ENCODE measurements at places on chromosomes 7 and 10. TPM values are rescaled to one million over a fixed set of nuclear protein-coding genes. Genes with fewer than 3 reads are reported as not detected.

SORBS1 gene
- total RNA-seq: 3.7 TPM

CCDC3 gene
- total RNA-seq: 3.2 TPM

JCAD gene
- total RNA-seq: 12.1 TPM

CYP2C19 gene
- total RNA-seq: not detected

GDF10 gene
- not detected for total RNA-seq

ZNF503 gene
- total RNA-seq: 4.1 TPM

PROSER2 gene
- total RNA-seq: 6.9 TPM
